ENCODE measurements at places on chromosomes 1 and 21.

DNA sequence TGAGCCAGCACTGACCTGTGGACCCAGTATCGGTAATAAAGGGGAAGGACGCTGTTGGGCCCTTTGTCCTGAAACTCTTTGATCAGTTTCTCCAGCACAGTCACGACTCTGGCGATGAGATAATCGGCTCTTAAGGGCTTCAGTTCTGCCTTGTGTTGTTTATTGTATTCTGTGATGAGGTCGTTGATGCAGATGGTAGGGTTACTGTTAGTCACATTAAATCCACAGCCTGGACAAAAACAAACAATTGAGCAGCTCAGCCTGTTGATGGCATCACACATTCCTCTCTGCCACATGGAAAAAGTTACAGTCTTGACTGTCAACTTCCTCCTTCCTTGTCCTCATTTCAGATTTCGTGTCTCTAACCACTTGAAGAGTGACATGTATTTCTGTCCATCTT is 57.6 kb downstream of the SIM2 start:
- no peak for DNase-seq

- no peak for DNase-seq
Measured at GRCh38 chr1:151661751-151662150, 49.9 kb downstream of the SNX27 start.

GRCh38 chr1:96808191-96808590 is 86.6 kb downstream of the PTBP2 start:
- no peak for DNase-seq

DNA sequence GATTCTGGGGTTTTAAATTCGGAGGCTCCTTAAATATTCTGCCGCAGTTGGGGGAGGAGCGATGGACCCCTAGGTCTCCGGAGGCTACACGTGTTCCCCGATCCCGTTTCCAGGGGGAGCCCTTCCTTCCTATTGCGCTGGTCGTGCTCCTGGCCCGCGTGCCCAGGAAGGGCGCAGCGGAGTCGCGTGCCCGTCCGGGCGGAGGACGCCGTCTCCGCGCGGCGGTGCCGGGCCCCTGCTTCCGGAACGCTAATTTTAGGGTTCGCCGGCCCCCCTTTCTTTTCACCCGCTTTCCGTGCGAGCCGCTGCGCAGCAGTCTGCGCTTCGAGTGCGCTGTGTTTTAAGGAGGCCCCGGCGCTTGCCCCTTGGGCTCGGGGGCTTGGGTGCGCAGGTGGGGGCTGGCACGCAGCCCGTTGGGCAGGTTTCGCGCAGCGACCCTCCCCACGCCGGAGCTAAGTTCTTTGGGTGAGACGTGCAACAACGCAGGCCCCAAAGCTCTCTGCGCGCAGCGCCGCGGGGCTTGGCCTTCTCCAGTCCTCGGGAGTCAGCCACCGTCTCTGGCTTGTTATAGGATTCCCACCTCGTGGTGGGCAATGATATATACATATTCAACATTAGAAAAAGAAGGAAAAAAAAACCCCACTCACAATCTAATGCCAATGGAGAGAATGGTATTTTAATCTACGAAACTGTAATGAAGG is 43.5 kb upstream of the DNAJC6 start:
- DNase-seq = no peak

DNA sequence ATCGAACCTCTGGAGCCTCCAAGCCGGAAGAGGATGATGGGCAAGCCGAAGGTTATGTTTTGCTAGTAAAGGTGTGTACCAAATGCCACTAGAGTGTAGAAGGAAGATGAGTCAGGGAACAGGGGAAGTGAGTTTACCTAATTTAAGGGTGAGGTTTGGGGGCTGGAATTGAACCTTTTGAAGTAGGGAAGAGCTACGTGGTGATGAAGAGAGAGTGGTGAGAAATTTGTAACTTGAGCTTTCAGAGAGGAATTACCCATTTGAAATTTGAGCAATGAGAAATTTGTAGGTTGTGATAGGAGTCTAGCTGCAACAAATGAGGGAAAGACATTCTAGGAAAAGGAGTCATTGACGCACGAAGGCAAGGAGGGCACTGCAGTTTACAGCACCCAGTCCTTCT is 70.0 kb upstream of the TENT5C start:
- no peak for DNase-seq

DNA sequence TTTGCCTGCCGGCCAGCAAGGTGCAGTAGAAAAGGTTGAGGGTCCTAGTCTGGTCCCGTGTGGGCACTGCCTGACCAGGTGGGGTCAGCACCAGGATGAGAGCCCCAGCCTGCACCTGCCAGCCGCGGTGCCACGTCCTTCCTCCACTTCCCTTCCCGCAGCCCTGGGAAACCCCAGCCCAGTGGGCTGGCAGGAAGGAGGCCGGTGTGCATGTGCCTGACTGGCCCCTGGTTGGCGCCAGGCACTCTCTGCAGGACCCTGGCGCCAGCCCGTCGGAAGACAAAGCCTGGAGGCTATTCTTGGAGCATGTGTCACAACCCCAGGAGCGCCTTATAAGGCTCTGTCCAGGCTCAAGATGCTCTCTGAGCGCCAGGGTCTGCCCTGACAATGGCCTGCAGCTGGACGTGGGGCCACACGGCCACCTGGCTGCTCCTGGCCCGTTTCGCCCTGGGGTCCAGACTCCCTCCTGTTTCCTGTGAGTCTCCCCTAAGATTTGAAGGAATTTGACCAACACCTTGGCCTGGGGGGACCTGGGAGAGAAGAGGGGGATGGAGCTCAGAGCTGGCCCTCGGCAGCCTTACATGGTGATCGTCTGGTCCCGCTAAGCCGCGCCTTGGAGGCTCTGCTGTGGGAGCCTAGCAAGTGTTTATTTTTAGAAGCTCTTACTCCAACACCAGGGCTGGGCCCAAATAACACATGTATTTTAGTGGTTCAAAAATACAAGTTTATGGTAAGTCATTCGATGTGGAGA is 31.9 kb upstream of the POFUT2 start:
- no peak for DNase-seq

DNA sequence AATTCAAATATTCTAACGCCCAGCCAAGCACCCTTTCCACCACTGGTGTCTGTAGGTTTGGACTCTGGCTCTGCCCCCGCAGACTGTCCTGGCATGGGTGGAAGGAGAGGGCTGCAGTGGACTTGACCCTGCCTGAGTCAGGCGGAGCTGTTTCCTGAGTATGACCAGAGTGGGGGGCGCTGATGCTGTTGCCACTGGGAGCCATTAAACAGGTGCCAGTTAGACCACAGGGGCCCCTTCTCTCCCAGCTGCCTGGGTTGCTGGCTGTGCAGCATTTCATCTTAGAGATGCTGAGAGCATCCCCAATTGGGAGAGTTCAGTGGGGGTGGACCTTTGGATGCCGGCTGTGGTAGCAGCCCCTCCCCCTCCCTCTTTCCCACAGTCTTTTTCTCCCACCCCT is 539.5 kb downstream of the MATN1 start:
- DNase-seq = no peak

GRCh38 chr1:24141311-24141997 is 1.5 kb downstream of the IL22RA1 start:
- DNase-seq = no peak

GRCh38 chr1:7046314-7046713 is 261.1 kb downstream of the CAMTA1 start:
- peak; percentile 38 for DNase-seq

DNA sequence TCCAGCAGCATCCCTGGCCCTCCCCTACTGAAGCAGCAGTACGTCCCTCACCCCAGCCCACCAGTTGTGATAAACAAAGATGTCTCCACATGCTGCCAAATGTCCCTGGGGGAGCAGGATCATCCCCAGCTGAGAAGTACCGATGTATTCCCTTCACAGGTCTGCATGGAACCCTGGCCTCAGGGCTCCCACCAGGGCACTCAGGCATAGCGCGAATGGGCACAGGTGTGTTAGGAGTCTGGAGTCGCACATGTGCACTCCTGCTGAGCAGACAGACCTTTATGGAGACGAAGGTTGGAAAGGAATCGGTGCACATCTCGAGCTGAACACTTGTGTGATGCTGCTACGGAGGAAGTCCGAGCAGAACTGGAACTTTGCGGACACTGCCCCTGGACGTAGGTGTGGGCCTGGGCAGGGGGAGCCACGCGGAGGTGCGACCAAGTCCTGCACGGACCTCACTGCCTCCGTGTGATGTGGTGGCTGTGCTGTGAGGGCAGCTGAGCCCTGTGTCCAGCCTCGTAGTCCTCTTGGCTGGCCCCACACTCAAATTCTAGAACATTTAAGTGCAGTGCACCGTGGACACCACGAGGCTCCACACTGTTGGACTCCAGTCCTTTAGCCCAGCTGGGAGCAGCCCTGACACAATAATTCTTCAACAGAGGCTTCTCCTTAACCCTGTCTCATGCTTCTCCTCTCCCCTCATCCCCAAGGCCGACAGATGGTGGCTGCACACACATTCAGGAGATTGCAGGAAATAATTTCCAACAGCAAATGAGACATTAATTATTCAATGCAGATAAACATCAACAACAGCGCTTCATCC is 43.4 kb downstream of the RSPH1 start:
- DNase-seq = no peak

- no peak for DNase-seq
Measured at GRCh38 chr1:36705629-36706028, 222.9 kb upstream of the CSF3R start.

DNA sequence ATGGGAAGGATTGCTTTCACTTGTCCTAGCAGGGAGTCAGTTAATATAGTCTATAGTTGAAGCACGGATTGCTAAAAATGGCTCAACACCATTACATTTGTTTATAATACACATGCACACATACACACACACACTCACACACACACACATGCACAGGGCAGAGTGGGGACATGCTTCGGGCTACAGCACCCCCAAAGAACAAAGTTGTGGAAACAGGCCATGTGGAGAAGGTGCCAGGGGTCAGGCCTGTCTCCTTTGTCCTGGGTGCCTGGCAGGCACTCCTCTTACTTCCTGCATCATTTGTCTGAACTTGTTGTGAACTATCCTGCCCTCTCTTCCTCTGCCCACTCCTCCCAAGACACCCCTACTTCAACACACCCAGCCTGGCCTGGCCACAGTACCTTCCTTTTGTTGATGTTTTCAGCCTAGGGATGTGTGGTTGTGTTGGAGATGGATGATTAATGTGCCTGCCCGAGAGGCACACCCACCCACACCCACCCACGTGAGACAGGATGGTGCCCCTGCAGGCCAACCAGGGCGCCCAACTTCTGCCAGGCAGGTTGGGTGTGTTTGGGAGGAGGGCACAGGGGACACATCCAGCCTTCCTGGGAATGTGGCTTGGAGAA is 17.5 kb downstream of the RASSF5 start:
- DNase-seq = no peak

All from fibroblast of skin of left biceps (primary cell).